Ureter (tissue), 1 donor: ENCODE measurements at places on chromosomes 13 and 19. TPM values are rescaled to one million over a fixed set of nuclear protein-coding genes. Genes with fewer than 3 reads are reported as not detected.

DNA sequence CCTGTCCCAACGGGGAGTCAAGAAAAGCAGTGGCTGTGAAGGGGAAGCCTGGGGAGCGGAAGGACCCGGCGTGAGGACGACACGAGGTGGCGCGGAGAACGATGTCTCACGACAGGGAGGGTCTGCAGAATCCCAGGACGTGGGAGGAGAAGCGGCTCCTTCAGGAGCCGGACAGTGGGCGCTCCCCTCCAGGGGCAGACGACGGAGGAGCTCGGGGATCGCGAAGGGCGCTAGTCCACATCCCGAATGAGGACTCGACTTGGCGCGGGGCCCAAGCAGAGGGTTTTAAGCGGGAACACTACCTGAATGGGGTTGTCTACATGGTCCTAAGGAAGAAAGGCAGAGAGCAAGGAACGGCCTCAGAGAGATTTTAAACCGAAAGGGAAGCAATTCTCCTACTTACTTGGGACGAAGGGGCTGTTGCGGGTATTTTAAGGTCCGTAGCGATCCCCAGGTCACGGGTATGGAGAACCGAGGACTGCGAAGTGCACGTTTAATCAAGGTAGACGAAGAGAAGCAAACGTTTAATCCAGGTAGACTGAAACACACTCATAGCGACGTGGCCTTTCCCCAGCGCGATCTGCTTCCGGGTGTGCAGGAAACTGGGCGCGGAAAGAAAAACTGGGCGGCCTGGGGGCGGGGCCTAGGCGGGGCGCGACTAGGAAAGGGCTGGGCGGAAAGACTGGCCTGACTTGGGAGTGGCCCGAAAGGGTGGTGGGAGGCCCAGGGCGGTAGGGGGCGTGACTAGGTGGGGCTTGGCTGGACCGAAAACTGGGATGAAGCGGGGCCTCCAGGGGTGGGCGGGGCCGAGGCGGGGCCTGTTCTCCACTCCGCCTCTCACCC is at the start of gene ZNF841:
ZNF841 (minus strand) TSS at position 594 of the 843 bp plus-strand sequence. CDS start 10,964 bp downstream, outside the sequence.
- peak; percentile 97 for DNase-seq

GRCh38 chr13:47085346-47085745 is 188.5 kb upstream of the HTR2A start:
- no peak for DNase-seq

DNA sequence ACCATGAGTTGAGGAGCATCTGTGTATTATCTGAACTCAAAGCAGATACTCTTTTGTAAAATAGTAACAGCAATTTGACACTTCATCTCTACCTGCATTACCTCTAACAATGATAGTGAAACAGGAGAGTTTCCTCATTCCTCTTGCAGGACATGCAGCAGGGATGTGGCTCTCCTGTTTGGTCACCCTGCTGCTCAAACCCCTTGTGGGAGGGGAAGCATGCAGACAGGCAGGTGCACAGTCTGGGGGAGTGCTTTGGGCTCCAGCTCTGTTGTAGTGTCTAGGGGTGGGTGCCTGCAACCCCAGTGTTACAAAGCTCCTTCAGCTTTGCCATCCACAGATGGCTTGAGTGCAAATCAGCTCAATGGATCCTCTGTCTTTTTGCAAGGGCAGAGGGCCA is 827.6 kb downstream of the DACH1 start:
- DNase-seq = no peak

GRCh38 chr13:46552303-46552682 is 677 bp upstream of the LRCH1 start:
- no peak for DNase-seq

GRCh38 chr13:102779436-102780159 is 6.0 kb upstream of the TEX30 start:
- DNase-seq = no peak

GRCh38 chr13:90415902-90416301 is 931.6 kb upstream of the MIR17HG start:
- DNase-seq = no peak

DNA sequence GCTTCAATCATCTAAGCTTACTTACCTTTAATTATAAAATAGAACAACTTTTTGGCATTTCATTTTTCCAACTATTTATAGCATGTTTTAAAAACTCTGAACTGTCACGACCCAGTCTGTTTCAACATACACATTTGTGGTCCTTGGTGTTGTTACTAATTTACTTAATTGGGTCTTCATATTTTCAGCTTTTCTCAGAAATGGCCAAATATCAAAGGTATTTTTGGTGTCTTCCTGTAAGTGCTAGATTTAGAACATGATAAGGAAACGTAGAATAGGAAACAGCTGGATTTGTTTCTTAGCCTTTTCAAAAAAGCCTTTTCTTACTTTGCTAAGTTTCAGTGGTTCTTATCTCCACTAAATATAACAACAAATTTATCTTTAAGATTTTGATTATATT is 11.4 kb downstream of the LPAR6 start:
- no peak for DNase-seq

DNA sequence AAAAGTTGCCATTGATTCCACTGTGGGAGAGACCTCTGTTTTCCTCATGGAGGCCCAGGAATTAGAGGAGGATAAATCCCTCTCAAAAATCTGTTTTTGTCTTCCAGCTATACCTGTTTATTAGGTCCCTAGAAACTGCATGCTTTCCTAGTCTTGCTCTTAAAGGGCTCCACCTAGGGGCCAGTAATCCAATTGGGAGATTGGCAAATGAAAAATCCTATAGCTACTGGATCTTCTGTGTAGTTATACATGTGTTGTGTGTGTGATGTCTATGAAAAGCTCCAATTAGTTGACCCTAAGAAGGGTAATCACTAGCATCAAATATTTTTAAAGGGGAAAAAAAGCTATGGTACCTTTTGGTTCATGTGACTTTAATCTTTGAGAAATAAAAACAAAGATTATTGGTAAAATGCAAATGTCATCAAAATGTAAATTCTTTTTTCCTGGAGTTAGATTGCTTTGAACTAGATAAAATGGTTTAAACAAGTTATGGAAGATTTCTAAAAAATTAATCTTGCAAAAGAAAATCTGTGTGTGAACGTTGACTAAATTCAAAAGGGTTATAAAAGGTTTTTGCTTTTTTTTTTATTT is 63.4 kb upstream of the C1QTNF9B start:
- no peak for DNase-seq

DNA sequence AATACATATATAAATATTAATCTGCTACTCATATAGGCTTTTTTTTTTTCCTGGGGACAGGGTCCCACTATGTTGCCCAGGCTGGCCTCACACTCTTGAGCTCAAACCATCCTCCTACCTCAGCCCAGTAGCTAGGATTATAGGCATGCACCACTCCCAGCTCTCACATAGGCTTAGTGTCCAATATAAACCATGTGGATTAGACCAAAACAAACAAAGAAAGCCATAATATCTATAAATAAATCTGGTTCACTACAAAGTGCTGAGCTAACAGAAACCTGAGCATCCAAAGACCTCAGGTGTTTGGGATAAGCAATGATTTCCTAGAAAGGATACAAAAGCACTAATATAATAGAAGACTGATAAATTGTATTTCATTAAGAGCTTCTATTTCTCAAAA is 26.0 kb downstream of the TBC1D4 start:
- no peak for DNase-seq

GRCh38 chr13:67390462-67391086 is 160.4 kb upstream of the PCDH9 start:
- DNase-seq = no peak

DNA sequence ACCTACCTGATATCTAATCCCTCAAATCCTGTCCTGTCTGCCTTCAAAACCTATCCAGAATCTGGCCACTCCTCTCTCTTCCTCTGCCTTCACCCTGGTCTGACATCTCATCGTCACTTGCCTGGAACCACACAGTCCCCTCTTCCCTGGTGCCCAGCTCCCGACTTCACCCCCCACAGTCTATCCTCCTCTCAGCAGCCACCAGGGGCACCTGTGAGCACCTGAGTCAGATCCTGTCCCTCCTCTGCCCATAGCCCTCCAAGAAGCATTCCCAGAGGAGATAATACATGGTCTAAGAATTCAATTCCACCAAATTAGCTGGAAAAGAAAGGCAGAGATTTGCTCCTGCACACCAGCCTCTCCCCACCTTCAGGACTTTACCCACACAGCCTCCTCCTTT is 48.9 kb downstream of the ZNRF4 start:
- DNase-seq = no peak

- no peak for DNase-seq
These were observed 115.8 kb upstream of the SERP2 start for GRCh38 chr13:44257796-44258195.

GRCh38 chr19:7917267-7918061 is 2.7 kb upstream of the SNAPC2 start:
- no peak for DNase-seq

- peak; percentile 34 for DNase-seq
These were observed 41.1 kb upstream of the GAS6 start for GRCh38 chr13:113905018-113905417.

DNA sequence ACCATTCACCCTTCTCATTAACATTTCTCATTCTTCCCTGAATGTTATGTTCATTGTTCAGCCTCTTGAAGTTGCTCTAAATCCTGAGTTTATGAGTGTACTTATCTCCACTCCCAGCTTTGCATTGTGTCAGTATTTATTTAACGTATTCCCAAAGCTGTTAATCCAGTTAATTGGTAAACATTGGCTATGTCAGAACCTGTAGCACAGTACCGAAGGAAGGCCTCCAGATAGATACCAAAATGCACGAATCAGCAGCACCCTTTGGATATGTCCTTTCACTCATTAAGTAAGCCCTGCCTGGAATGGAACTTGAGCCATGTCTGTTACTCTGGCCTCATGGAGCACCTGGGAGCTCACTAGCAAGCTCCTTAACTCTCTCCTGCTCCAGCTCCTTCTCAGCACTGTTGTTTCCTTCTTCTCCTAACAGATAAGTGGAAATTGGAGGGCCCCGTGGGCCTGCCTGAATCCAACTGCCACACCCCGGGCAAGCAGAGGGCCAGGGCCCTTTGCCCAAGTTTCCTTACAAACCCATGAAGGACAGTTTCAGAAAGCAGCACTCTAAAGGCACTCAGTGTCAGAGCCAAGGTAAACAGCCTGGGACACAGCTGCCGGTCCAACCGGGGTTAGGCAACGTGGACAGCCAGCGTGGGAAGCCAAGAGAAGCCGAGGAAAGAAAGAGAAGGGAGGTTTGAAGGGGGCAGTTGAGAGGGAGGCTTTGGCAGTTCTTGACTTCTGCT is 155.0 kb upstream of the SERP2 start:
- DNase-seq = peak; percentile 80

DNA sequence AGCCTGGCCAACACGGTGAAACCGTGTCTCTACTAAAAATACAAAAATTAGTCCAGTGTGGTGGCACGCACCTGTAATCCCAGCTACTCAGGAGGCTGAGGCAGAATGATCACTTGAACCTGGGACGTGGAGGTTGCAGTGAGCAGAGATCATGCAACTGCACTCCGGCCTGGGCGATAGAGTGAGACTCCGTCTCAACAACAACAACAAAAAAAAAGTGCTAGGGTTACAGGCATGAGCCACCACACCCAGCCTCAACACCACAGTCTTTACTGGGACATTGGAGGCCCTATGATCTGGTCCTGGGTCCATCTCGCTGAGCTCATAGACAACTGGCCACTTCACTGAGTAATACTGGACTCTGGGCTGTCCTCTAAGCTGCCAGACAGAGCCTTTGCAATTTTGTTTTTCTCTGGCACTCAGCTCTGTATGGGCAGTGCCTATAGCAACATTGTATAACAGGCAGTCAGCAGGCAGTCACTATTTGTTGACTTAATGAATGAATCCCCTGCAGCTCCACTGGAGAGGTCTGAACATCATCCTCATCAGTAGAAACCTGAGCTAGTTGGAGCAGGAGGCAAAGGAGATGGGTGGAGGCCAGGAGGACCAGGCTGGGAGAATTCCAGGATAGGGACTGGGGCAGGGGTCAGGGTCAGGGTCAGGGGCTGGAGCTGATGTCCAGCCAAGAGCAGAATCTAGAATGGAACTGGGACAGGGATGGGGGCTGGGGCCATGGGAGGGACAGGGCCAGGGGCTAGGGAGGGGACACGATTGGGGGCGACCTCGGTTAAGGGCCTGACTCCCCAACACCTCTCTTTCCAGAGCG is 8.1 kb downstream of the BLOC1S3 start:
- no peak for DNase-seq

DNA sequence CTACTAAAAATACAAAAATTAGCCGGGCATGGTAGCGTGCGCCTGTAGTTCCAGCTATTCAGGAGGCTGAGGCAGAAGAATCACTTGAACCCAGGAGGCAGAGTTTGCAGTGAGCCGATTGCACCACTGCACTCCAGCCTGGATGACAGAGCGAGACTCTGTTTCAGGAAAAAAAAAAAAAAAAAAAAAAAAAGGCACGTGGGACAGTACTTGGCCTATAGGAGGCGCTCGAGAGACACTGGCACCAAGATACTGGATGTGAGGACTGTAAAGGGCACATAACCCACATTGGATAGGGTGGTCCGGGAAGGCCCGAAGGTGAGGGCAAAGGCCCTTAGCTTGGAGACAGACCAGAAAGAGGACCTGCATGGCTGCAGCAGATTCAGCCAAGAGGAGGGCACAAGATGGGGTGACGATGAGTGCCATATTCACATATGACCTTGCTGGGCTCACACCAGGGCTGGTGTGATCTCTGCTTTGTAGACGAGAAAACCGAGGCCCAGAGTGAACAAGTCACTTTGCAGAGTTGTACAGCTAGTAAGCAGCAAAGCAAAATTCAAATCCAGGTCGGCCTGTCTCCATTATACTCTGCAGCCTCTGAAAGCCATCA is 89.4 kb downstream of the DPF1 start:
- no peak for DNase-seq

GRCh38 chr13:110137680-110138009 is 169.3 kb downstream of the COL4A1 start:
- no peak for DNase-seq

DNA sequence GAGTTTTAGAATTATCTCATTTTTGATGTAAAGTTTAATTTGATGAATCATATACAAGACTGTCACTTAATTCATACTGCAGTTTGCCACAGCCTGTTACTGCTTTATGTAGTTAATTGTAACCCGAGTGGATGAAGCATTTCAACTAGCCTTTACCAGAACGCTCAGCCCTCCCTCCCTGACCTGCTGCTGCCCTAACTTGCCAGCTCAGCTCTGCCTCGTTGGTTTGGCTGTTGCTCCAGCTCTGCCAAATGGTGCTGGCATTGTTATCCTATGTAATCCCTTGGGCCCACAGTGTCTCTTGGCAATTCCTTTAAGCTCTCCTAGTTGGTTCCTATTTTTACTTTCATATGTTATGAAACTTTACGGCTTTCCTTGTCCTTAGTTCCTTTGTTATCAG is 113.3 kb downstream of the LMO7 start:
- DNase-seq = no peak

The ZNF560 gene
- not detected for total RNA-seq

The GRIK5 gene
- 6.9 TPM for total RNA-seq

The MUC16 gene
- total RNA-seq = 0.18 TPM

The TNPO2 gene
- 111 TPM for total RNA-seq

The VSTM1 gene
- not detected for total RNA-seq

The PTH2 gene
- total RNA-seq = not detected

The ZFP36 gene
- total RNA-seq = 230 TPM

The PTPRH gene
- total RNA-seq = 1.3 TPM

The RGCC gene
- total RNA-seq = 11.9 TPM

The DACH1 gene
- total RNA-seq = 10.4 TPM

The CGB2 gene
- total RNA-seq = not detected

The CD33 gene
- total RNA-seq = 4.0 TPM

The MCEMP1 gene
- not detected for total RNA-seq

The APOE gene
- 61.2 TPM for total RNA-seq

The ZNF266 gene
- total RNA-seq = 40.5 TPM
